ENCODE measurements at places on chromosomes 1 and 21.
A peak's percentile ranks its signal among the peaks of the same experiment; 100 is the strongest.

DNA sequence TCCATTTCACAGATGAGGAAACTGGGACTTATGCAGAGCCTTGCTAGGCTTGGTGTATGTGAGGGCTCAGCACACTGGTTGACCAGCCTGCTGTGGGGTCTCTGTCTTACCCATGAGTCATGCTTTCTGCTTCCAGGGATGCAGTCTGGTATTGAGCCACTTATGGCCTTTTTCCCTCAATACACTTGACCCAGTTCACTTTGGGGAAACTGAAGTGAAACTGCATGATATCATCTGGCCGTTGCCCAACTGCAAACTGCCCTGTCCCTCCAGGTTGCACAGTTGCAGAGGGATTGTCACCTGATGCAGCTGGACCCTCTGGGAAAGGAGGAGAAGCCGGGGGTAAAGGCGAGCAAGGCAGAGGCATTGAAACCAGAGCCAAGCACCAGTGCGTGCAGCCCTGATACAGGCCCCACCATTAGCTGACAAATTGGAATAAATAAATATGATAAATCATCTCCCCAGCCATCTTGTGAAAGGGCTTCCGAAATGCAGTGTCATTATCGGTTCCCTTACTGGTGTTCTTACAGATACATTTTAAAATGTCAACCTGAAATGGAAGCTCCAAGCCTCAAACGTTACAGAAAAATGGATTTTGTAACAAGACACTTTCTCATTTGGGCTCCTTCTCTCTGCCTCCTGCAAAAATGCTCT lies 39.3 kb upstream of the DUSP10 start:
- DNase-seq = no peak

DNA sequence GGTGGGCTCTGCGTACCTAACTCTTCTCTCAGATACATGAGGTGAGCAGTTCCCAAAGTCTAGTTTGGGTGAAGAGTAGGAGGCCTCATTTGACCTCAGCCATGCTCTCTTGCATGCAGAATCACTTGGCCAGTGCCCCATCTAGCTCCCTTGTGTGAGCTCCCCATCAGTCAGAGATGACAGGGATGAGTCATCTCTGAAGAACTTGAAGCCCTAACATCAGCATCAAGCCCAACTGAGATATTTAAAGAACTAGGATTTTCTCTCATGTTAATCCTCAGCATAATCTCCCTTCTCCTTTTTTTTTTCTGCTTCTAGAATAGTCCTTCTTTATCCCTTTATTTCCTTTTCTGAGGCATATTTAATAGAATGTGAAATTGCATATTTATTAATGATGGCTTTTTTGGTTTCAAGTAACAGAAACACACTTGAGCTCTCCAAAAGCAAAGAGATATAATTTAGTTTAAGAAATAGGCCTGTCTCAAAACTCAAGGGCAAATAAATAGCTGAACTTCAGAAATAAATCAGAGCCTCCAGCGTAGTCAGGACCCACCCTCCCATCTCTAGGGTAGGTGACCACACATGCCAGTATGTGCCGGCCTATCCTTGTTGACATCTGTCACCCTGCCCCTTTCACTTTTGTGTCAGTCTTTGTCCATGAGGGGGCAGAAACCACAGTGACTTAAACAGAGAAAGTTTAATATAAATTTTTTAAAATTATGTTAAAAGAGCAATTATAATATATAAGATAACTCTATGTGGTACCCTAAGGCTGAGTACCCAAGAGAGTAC lies 112.3 kb downstream of the TSEN15 start:
- peak; percentile 80 for DNase-seq

DNA sequence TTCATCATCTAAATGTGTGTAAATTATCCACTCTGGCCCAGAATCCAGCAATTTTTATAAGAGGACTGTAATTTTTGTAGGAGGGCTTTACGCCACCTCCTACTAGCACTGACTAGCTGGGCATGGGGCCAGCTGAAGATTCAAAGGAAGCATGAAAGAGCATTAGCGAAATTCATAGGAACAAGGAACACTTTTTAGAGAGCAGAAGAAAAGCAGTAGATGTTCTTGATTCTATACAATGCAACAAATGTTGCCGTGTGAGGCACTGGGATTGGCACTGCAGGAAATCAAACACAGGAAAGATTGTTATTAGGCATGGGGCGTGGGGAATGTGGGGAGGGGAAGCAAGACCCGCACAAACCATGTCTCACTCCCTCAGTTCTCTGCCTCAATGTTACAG lies 58.4 kb upstream of the PARP1 start:
- DNase-seq = no peak

DNA sequence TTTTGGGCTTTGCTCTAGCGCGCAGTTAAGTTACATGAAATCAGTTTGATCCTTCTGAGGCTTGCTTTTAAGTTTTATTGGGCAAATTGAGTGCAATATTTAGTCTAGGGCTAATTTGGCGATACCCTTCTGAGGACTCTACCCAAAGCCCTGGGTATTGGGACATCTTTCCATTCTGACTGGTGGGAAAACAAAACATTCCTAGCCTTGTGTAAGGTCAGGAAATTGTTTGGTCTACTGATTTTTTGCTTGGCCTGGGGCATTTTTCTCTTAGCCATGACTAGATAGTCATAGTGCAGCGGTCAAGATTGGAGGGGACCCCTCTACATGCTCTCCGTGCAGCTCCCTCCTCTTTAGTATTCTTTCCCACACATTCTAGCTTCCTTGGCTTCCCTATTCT lies 189.6 kb upstream of the PTGFR start:
- DNase-seq = no peak

DNA sequence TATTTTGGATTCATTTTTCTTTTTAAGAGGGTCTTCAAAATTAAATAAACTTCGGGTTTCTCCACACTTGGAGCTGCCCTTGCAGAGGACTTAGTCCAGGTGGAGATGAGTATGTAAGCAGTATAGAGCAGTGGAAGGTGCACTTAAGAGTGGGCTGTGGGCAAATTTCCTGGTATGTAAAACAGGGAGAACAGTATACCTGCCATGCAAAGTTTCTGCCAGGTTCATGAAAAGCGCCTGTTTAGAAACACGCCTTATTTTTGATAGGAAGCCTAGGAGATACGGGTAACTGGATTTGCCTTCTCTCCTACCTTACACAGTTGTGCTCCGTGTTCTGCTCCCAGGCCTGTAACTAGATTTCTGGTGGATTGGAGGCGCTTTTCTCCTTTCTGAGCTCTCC lies 1.2 kb downstream of the KDM4A start:
- DNase-seq = no peak

GRCh38 chr1:95013950-95014574 lies 58.7 kb downstream of the ALG14 start:
- DNase-seq = no peak

GRCh38 chr1:20477348-20478056 lies 8.5 kb downstream of the CAMK2N1 start:
- no peak for DNase-seq

GRCh38 chr1:161182214-161182613 lies 4.9 kb upstream of the B4GALT3 start:
- DNase-seq = peak; percentile 53

DNA sequence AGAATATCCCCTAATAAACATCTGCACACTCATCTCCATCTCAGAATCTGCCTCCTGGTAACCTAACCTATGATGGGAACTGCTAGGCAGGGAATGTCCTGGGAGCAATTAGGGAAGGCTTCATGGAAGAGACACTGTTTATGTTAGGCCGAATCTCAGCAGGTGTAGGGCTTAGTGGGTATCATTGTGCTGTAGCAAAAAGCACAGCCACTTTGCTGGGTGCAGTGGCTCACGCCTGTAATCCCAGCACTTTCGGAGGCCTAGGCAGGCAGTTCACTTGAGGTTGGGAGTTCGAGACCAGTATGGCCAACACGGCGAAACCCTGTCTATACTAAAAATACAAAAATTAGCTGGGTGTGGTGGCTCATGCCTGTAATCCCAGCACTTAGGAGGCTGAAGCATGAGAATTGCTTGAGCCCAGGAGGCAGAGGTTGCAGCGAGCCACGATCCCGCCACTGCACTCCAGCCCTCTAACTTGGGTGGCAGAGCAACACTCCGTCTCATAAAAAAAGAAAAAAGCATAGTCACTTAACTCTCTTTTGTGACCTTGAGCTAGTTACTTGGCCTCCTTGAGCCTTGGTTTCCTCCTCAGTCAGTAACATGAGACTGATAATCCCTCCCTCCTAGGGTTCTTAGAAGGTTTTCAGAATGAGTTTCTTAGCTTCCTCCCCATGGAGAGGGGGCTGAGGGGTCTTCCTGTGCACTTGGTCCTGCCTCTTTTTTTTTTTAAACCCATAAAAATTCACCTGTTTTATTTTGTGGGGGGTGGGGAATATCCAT lies 3.5 kb downstream of the RAB42 start:
- DNase-seq = no peak

DNA sequence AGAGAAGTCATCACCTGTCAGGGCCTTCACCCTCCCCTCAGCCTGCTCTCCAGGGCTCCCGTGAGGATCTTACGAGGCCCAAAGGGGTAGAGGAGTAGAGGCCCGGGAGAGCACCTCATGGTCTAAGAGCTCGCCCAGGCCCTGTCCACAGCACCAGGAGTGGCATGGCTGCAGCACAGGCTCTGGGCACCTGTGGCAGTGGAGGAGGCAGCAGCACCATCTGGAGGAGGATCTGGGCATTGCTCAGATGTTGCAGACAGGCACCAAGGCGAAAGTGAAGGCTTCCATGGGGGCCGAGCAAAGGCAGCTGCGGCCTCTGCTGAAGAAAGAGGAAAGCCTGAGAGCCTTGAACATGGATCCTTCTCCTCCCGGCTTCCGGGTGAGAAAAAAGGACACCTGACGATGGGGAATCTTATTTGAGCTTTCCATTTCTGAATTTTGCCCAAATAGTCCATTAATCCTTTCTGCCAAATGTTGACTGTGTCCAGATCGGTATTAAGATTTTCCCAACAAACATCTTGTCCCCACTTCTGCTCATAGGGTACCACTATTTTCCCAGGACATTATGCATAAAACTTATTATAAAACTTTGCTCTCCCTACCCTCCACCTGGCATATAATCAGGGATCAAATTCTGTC lies 604.7 kb downstream of the PTPRC start:
- DNase-seq = peak; percentile 12

- DNase-seq = no peak
These were observed 1.6 kb upstream of the MX2 start for GRCh38 chr21:41360072-41360821.

GRCh38 chr1:235586413-235586812 lies 63.2 kb downstream of the GNG4 start:
- DNase-seq = no peak

DNA sequence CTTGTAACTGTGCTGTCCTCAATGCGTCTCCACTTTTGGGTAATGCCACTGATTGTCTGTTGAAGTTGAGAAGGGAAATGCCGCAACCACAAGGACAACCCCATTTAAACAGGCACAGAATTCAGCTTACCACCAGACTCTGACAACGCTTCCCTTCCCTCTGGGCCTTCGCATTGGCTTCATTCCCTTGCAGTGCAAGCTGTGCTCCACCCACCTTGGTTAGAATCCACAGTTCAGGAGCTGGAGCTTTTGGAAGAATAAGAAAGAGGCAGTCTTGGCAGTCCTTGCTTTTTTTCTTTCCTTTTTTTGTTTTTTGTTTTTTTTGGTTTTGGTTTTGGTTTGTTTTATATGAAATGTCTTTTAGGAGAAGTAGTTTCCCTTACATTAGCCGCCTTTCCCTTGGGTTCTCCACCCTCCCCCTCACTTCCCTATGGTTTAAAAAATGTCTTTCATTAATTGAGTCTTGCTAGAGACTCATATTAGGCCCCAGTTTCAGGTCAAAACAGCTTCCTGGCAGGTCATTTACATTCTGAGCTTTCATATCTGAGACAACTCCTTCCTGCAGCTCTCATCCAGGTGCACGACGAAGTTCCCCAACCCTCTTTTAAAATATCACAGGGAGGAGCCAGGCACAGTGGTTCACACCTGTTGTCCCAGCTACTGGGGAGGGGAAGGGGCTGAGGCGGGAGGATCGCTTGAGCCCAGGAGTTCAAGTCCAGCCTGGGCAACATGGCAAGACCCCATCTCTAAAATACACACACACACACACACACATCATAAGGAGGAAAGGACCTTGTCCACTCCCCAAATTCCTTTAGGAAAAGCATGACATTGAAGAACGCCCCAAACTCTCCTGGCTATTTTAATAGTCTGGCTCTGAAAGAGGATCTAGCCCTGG lies 20.7 kb upstream of the LAX1 start:
- no peak for DNase-seq

- DNase-seq = no peak
These were observed 85.3 kb upstream of the GPR88 start for GRCh38 chr1:100452641-100453040.

GRCh38 chr1:10678402-10678801 lies 118.0 kb downstream of the CASZ1 start:
- no peak for DNase-seq

DNA sequence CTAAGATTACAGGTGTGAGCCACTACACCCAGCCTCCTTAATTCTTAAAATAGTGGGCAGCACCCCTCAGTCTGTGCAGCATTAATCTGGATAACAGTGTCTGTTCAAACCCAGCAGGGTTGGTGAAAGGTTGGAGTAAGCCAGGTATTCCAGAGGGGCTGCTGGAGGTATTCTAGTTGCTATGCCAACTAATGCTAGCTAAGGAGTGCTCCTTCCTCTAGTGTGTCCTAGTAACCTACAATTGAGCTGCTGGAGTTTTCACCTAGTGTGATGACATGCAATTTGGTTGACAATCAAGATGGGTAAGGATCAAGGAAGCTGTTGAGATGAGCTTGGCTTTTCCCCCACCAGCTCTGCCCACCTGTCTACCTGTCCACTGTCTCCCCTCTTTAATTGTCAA lies 100.2 kb upstream of the IPO9 start:
- DNase-seq = no peak

DNA sequence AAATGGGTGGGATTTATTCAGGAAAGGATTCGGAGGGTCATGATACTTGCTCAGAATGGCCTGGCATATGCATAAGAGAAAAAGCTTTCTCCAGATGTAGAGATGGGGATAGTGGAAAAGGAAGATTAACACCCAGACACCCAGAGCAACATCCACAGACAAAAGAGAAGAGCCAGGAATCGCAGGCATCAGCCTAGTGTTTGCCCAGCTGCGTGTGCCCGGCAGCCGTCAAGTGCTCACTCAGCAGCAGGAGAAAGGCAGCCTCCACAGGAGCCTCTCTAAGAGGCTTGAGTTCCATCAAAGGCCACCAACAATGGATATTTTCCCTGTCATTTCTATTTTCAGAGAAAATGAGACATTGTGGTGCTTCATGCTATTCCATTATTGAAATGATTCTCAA lies 54.7 kb downstream of the NTPCR start:
- no peak for DNase-seq

- no peak for DNase-seq
These were observed at the start of gene PYHIN1 for GRCh38 chr1:158931055-158931737. Gene PYHIN1, plus strand, starts transcription at chr1:158931552. Its CDS starts 5,359 bp downstream, at chr1:158936911.

DNA sequence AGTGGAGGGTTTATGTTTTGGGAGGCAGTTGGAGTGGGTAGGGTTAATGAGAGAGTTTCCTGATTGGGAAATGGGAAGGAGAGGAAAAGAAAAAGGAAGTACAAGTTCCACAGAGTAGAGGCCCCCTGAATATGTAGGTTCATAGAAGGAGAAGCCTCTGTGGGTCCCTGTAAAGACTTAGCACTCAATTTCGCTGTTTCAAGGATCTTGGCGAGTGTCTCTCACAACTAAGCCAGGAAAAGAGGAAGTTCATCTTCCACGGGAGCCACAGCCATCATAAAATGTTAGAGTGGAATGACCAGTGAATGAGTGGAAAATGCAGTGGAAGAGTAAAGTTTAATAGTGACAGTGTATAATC lies 17.4 kb upstream of the DPYD start:
- DNase-seq = no peak

- no peak for DNase-seq
These were observed 46.3 kb downstream of the XCL2 start for GRCh38 chr1:168497376-168497950.
